ENCODE measurements at places on chromosomes 12 and 14.
A peak's percentile ranks its signal among the peaks of the same experiment; 100 is the strongest.

- DNase-seq, result no peak
These were observed 67.2 kb upstream of the SYT1 start for GRCh38 chr12:78797196-78797931.

DNA sequence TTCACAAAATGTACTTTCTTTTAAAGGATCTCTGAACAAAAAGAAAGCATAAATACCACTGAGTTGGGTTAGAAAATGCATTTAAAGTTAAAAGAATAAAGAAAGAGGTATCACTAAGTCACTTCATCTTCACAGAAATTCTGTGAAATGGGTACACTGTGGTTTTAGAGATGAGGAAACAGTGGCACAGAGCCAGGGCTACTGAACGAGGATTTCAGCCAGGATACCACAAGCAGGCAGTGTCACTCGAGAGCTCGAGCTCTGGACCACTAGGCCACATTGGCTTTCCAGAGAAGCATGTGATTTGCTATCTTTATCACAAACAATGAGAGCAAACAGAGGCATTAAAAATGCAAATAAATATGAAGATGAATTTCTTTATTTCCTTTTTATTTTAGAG, 51.0 kb downstream of the WDHD1 start:
- no peak for DNase-seq

DNA sequence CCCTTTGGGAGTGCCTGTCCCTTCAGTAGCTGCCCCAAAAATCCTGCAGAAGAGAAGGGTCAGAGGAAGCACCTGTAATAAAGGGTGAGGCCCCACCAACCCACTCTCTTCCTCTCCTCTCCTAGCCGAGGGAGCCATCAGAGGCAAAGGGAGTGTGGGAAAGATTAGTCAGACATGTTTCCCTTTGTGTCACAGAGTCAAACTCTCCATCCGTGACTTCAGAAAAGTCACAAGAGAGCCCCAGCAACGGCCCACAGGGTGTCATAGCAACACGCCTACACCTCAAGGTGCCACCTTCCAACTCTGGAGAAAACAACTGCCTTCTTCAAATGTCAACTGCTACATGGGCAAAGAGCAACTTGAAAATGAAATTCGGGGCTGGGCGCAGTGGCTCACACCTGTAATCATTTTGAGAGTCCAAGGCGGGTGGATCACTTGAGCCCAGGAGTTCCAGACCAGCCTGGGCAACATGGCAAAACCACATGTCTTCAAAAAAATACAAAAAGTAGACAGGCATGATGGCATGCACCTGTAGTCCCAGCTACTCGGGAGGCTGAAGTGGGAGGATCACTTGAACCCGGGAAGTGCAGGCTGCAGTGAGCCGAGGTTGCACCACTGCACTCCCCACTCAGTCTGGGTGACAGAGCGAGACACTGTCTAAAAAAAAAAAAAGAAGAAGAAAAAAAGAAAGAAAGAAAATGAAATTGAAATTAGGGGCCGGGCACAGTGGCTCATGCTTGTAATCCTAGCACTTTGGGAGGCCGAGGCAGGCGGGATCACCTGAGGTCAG, 17.7 kb upstream of the CD27 start:
- peak; percentile 92 for DNase-seq

- peak; percentile 87 for DNase-seq
These were observed 25.1 kb upstream of the UBC start for GRCh38 chr12:124939421-124940142.

GRCh38 chr14:92457016-92457565, 56.5 kb upstream of the RIN3 start:
- DNase-seq, result no peak

GRCh38 chr12:86959766-86960458, 703.7 kb upstream of the MGAT4C start:
- no peak for DNase-seq

- DNase-seq, result no peak
These were observed 1.3 kb upstream of the DYNC1H1 start for GRCh38 chr14:101963052-101963451.

DNA sequence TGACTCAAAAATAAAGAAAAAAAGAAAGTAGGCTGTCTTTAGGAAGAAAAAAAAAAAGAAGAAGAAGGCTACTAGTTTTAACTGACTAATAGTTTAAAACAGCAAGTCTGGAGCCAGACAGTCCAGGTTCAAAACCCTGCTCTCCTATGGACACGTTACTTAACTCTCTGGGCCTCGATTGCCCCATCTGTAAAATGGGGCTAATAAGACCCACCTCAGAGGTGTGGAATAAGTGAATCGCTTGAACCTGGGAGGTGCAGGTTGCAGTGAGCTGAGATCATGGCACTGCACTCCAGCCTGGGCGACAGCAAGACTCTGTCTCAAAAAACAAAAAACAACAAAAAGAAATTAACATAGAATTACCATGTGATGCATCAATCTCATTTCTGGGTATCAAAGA, 10.5 kb upstream of the SCARB1 start:
- no peak for DNase-seq

DNA sequence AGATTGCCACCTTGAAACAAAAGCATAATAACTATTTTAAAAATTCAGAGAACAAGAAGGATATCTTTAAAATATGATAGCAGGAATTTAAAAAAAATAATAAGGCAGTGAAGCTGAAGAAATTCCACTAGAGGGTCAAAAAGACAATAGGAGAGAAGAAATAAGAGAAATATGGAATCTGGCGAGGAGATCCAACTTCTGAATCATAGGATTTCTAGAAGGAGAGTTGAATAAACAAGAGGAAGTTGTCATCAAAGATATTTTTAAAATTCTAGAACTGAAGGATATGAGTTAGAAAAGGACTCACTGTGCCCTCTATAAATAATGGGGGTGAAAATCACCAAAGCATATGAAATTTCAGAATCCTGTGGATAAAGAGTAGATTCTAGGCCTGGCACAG, 26.8 kb upstream of the TOMM20L start:
- no peak for DNase-seq

- no peak for DNase-seq
These were observed 330.9 kb downstream of the TMEM121 start for GRCh38 chr14:105857220-105857825.
